Neural progenitor cell (in vitro differentiated cells): ENCODE measurements at places on chromosomes 12 and 14. TPM values are rescaled to one million over a fixed set of nuclear protein-coding genes. Genes with fewer than 3 reads are reported as not detected.
A peak's percentile ranks its signal among the peaks of the same experiment; 100 is the strongest.

DNA sequence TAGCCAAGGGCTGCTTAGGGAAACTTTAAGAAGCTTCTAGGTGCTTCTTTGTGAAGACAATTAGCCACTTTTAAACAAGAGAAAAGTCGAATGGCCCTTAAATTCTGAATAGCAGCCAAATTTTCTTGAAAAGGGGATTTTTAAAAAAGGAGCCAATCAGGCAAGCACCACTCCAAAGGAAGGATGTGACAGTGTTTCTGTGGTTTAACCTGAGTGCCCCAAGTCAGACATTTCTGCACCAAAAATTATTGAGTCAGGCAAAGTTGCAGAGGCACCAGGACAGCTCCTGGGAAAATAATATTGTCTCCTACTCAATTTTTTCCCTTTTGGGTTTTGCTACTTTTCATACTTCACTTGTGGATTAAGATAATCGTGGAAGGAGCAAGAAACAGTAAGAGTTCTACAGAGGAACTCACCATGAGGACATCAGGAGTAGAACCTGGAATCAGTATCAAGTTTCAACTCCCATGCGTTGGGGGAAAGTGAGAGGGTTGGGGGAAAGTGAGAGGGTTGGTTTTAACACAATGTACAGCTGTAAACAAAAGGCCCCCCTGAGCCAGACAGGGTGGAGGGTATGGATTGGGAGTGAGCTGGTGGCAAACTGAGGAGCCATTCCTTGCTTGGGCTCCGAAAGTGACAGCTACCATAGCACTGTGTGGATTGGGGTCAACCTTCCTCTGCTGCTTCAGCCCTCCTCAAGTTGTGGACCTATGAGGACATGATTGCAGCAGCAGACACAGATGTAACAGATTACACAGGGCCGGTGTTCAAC, 90.8 kb downstream of the SLC38A1 start:
- no peak overlapping the region for H3K27ac ChIP-seq
- H3K4me3 ChIP-seq: no peak overlapping the region
- H3K36me3 ChIP-seq: no peaks in the 10 kb centered on the region
- H3K27me3 ChIP-seq: no peaks in the 10 kb centered on the region
- H3K4me1 ChIP-seq: no peaks in the 10 kb centered on the region

GRCh38 chr12:32671930-32672780, 6.9 kb upstream of the DNM1L start:
- peak; percentile 75 for DNase-seq
- no peak overlapping the region for H3K27ac ChIP-seq
- no peaks in the 10 kb centered on the region for H3K4me1 ChIP-seq
- no peaks in the 10 kb centered on the region for H3K36me3 ChIP-seq
- no peak overlapping the region for H3K4me3 ChIP-seq

- H3K4me1 ChIP-seq: no peaks in the 10 kb centered on the region
- H3K27ac ChIP-seq: no peak overlapping the region
- H3K36me3 ChIP-seq: no peaks in the 10 kb centered on the region
- no peaks in the 10 kb centered on the region for H3K27me3 ChIP-seq
- no peak for DNase-seq
- H3K4me3 ChIP-seq: no peak overlapping the region
Measured at GRCh38 chr14:91126761-91127160, 12.9 kb downstream of the DGLUCY start.

DNA sequence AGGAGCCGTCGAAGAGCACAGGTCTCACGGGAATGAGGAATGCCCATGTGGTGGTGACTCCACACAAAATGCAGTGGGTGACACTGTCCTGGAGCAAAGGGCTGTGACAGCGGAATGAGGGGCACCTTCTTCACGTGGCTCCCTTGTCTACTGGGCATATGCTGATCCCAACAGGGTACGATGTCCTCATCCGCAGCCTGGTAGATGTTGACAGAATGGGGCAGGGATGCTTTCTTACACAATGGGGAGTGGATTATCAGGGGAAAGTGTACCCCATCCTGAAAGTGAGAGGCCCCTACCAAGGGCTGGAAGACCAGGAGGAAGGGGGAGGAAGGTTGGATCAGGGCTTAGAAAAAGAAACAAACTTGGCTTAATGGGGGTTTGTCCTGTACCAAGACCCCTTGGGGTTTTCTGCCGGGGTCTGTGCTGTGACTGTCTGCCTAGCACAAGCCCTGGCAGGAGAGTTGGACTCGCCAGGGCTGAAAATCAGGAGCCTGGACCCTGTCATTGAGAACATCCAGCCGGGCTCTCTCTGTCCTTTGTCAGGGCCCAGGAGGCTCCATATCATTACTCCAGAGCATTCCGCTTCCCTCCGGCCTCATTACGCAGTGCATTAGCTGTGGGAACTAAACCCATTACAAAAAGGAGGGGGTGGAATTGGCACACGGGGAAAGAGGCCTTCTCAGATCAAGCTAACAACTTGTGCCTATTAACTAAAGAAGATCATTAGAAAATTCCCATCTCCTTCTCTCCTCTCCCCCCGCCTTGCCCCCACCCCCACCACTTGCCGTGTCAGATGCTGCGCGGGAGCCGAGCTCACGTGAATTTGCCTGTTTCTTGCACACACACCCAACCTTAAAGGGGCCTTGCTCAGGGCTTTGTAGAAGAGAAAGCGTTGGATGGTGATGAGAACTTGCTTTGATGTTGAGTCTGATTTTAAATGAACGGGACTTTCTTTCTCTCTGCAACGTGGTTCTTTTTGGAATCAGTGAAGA, 171.8 kb upstream of the PARP11 start:
- no peak overlapping the region for H3K4me3 ChIP-seq
- H3K27me3 ChIP-seq: no peaks in the 10 kb centered on the region
- H3K27ac ChIP-seq: no peak overlapping the region
- peak; percentile 39 for DNase-seq
- peaks cover 39% of the 10 kb centered on the region for H3K4me1 ChIP-seq

- H3K27me3 ChIP-seq: no peaks in the 10 kb centered on the region
- H3K4me3 ChIP-seq: no peak overlapping the region
- no peaks in the 10 kb centered on the region for H3K4me1 ChIP-seq
- no peak overlapping the region for H3K27ac ChIP-seq
- no peak for DNase-seq
Measured at GRCh38 chr14:24984846-24985589, 64.9 kb downstream of the STXBP6 start.

DNA sequence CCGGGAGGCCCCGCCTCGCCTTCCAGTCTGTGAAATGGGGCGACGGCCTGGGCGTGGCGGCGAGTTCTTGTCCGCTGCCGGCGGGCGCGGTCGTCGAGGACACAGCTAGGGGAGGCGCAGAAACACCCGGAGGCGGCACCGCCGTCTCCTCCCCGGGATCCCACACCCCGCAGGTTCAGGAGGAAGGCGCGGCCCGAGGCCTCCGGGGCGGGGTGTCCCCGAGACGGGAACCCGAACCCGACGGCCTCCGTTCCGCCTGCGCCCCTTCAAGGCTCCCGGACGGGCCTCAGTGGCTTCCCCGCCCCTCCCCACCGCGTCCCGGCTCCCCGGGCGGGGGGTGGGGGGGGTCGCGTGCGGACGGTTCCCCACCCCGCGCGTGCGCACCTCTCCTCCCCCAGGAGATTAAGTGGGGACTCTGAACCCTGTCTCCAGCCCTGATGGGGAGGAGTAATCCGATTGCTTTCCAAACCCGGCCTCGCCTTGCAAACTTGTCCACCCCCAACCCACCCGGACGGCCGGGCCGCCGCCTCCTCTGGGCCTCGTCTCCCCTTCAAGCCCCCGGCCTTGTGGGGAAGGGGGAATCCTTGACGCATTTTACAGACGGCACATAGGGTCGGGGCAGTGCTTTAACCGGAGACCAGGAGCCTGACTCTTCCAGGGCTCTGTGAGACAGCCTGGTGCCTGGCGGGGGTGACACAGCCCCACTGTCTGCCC, 35.3 kb upstream of the ANKRD9 start:
- peak; percentile 67 for DNase-seq
- no peak overlapping the region for H3K27ac ChIP-seq
- H3K36me3 ChIP-seq: no peaks in the 10 kb centered on the region
- H3K4me3 ChIP-seq: peak overlapping the region; percentile 35
- H3K27me3 ChIP-seq: peaks cover 22% of the 10 kb centered on the region
- peaks cover 30% of the 10 kb centered on the region for H3K4me1 ChIP-seq

DNA sequence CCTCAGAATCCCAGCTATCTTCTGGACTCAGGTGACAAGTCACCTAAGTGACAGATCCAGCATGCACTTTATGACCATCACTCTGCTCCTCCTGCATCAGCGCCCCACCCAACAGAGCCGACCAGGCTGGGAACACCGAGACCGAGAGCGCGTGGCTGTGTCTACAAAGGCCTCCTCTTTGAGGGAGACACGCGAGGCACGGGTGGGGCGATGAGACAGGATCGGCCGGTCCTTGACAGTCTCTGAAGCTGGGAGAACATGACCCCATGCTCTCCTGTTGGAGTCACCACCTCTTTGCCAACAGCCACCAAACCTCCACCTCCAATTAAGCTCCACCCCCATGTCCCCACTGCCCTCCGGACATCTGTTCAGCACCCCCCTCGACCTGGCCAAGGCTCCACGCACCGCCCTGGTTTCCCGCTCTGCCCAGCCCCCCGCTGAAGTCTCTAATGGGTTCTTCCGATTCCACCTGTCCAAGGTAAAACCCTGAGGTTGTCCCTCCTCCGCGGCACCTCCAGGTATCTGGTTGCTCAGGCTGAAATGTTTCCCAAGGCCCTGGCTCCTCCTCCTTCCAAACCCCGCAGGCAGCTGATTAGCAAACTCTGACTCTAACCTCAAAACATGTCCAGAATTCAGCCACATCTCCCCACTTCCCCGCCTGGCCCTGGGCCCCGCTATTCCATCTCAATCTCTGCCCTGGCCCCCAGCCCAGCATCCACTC, 31.5 kb downstream of the HSP90AA1 start:
- H3K27ac ChIP-seq: no peak overlapping the region
- H3K4me1 ChIP-seq: no peaks in the 10 kb centered on the region
- H3K27me3 ChIP-seq: no peaks in the 10 kb centered on the region
- no peaks in the 10 kb centered on the region for H3K36me3 ChIP-seq

GRCh38 chr12:19166956-19167355, 37.4 kb downstream of the PLEKHA5 start:
- H3K36me3 ChIP-seq: peaks cover 5% of the 10 kb centered on the region
- no peak for DNase-seq
- no peaks in the 10 kb centered on the region for H3K27me3 ChIP-seq
- H3K4me1 ChIP-seq: peaks cover 23% of the 10 kb centered on the region

The ZNF410 gene
- 55.1 and 56.4 TPM in 2 replicates for total RNA-seq

The NDRG2 gene
- total RNA-seq: 1.3 and 2.0 TPM in 2 replicates

The CKB gene
- total RNA-seq: 54.2 and 173 TPM in 2 replicates

The SMCO2 gene
- not detected in 2 replicates for total RNA-seq

The KRT82 gene
- total RNA-seq: not detected in 2 replicates
